Esophagus squamous epithelium (tissue), 5 donors: ENCODE measurements at places on chromosomes 2 and 18. TPM values are rescaled to one million over a fixed set of nuclear protein-coding genes. Genes with fewer than 3 reads are reported as not detected.

DNA sequence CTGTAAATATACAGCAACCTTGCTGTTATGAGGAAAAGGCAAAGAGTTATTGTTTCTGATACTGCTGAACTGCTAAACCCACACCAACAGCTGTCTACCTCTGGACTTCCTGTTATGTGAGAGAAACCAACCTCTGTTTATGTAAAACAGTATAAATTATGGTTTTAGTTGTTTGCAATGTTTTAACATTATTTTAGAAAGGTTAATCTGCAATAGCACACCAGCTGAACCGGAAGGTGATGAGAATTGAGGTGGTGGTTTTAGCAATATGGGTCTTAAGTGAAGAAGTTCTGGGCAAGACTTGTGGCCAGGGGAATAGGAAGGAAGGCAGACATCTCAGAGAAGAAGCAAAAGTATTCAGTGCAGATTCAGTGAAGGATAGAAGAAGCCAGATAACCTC lies 237.8 kb downstream of the PLCL1 start:
- DNase-seq = no peak

- no peak for DNase-seq
These were observed 41.4 kb upstream of the EPG5 start for GRCh38 chr18:46008531-46008930.

DNAH6 gene
- total RNA-seq = 0.38 TPM

STAT4 gene
- 1.4 TPM for total RNA-seq

DNA sequence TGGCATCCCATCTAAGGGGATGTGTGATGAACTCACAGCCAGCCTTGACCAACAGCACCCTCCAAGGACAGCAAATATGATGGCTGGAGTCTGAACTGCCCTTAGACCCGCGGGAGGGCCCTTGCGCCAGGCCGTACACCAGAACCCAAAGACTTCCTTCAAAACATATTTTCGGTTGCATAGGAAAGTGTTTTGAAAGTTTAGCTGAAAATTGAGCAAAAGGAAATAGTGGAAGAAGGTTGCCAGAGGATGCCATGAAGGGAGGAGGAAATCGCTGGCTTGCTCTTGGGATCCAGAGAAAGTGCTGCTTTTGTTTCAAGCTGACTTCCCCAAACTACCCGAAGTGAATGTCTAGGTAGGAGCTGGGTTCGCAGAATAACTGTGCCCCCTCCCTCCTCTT lies 61.3 kb downstream of the IL1R2 start:
- no peak for DNase-seq
